ENCODE measurements at places on chromosomes 11 and 22. TPM values are rescaled to one million over a fixed set of nuclear protein-coding genes. Genes with fewer than 3 reads are reported as not detected.

C11orf16 gene
- total RNA-seq, result not detected

OR52I1 gene
- total RNA-seq, result not detected

MRGPRX4 gene
- not detected for total RNA-seq

ADAMTS8 gene
- 7.0 TPM for total RNA-seq

MAPK8IP2 gene
- total RNA-seq, result 5.2 TPM

CD81 gene
- total RNA-seq, result 852 TPM

PLAAT4 gene
- total RNA-seq, result 27.2 TPM

DNA sequence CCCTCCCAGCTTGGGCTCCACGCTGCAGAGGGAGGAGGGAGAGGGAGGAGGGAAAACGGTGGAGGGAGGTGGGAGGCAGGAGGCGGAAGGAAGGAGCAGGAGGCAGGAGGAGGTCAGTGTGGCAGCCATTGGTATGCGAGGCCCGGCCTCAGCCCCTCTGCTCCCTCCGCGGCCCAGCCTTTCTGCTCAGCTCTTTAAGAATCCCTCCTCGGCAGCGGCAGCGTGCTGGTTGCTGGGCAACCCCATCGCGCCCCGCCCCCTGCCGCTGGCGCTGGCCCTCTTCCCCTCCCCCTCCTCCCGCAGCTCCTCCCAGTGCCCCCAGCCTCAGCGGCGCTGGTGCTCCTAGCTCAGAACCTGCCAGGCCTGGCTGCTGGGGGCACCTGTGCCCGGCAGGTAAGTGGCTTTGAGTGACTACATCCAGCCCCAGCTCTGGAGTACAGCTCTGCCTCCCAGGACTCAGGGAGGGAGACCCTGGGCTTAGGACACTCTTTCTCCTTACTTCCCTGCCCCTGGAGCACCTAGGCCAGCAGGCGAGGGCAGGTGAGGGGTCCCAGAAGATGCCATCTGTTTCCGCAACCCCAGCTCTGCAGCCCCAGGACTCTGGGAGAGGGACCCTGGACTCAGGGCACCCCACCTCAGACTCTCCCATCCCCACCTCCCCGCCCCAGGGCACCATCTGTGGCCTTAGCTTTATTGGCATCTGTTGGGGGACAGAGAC lies 7.2 kb upstream of the FLRT1 start:
- H3K4me1 ChIP-seq, result no peaks in the 10 kb centered on the region
- no peak overlapping the region for H3K4me3 ChIP-seq
- no peaks in the 10 kb centered on the region for H3K27me3 ChIP-seq
- H3K27ac ChIP-seq, result no peak overlapping the region
- no peaks in the 10 kb centered on the region for H3K36me3 ChIP-seq

- no peak for DNase-seq
- H3K27ac ChIP-seq, result peak overlapping the region; percentile 64
- H3K4me1 ChIP-seq, result no peaks in the 10 kb centered on the region
- H3K36me3 ChIP-seq, result no peaks in the 10 kb centered on the region
- H3K4me3 ChIP-seq, result no peak overlapping the region
- H3K27me3 ChIP-seq, result no peaks in the 10 kb centered on the region
Measured at GRCh38 chr11:12441231-12441861, 64.0 kb downstream of the PARVA start.

DNA sequence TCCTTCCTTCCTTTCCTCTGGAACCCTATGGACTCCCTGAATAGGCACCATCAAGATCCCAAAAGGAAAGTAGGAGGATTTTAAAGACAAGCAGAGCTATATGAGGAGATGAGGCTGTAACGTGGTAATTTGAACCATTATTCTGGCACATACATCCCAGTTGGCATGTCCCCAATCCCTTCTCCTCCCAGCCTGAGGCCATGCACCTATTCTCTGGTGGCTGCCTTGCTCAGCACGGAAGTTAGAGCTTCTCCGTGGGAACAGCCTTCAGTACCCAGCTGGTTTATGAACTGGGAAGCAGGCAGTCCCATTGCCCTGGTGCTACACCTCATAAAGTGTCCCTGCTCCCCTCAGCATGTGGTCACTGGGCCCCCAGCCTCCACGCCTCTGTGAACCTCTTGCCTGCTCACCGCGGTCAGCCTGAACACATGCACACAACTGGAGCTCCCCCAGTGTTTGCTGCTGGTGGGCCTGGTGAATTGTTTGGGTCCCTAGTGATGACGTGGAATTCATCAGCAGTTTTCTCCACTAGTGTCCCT lies 139.9 kb upstream of the PLET1 start:
- no peak overlapping the region for H3K4me3 ChIP-seq
- H3K36me3 ChIP-seq, result no peaks in the 10 kb centered on the region
- H3K27me3 ChIP-seq, result no peaks in the 10 kb centered on the region
- H3K27ac ChIP-seq, result no peak overlapping the region
- no peak for DNase-seq

DNA sequence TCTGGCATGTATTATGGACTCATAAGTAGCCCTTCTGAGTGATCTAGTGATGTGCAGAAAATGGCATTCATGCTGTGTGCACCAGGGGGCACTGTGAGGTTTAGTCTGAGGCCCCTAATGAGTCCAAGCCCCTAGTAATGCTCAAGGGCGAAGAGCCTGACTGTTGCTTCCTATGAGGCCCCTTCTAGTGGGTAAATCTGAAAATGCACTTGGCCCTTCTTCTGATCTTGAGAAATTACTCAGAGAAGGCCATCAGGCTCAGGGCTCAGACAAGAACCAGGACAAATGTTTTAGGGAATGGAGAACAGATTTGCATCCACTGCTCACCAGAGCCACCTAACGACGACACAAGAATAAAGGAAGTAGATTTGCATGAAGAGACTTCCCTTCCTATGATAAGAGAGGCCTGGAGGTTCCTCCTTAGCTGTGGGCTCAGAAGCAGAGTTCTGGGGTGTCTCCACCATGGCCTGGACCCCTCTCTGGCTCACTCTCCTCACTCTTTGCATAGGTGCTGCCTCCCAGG lies 75.8 kb downstream of the GGTLC2 start:
- H3K27me3 ChIP-seq, result no peaks in the 10 kb centered on the region
- H3K4me1 ChIP-seq, result no peaks in the 10 kb centered on the region
- H3K27ac ChIP-seq, result no peak overlapping the region
- no peaks in the 10 kb centered on the region for H3K36me3 ChIP-seq

DNA sequence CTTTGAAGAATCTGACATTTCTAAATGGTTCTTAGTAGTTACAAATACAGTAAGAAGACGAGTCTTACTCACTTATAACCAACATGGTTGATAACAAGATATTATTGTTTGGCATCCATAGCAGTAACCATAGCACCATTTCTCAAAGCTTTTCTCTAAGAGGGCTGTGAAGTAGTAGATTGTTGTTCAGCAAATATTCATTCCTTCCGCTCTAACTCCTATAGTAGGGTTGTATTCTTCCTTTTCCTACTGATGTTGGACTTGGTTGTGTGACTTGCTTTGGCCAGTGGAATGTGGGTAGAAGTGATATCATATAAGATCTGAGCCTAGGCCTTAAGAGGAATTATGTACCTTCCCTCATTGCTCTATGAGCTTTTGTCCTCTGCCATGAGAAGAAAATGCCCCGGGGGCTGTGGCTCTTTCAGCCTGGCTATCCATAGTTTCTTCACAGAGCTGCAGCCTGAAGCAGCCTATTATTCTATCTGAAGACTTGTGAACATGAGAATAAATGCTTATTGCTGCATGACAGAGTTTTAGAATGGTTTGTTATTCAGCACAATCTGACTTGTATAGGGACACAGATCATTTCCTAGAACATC lies 28.9 kb upstream of the ZBED5 start:
- H3K36me3 ChIP-seq, result no peaks in the 10 kb centered on the region
- no peak overlapping the region for H3K4me3 ChIP-seq
- no peaks in the 10 kb centered on the region for H3K4me1 ChIP-seq
- H3K27ac ChIP-seq, result no peak overlapping the region
- no peaks in the 10 kb centered on the region for H3K27me3 ChIP-seq

DNA sequence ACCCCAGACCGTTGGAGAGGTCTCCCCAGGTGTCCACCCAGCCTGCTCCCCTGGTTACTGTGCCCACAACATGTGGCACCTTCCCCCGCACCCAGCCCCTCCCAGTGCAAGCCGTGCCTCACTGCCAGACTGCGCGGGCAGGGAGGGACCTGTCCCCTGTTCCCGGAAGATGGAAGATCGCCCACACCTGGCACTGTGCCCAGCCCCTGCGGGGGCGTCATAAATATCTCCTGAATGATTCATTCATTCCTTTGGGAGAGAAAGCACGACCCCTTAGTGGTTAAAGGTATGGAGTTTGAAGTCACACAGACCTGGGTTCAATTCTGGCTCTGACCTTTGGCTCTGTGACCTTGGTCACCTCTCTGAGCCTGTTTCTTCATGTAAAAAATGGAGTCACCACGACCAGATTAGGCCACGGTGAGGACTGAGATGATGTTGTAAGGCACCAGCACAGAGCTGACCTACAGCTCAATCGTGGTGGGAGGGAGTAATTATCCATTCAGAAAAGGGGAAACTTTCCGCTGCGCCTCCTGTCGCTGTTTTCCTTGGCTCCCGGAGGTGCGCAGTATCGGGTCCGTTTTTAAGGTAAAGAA lies 497 bp upstream of the SYT12 start:
- H3K4me1 ChIP-seq, result peaks cover 6% of the 10 kb centered on the region
- H3K4me3 ChIP-seq, result peak overlapping the region; percentile 10
- peak; percentile 42 for DNase-seq
- no peaks in the 10 kb centered on the region for H3K36me3 ChIP-seq
- H3K27ac ChIP-seq, result no peak overlapping the region

GRCh38 chr11:64078905-64079304 lies 43.2 kb downstream of the FLRT1 start:
- no peak for DNase-seq
- no peaks in the 10 kb centered on the region for H3K36me3 ChIP-seq
- no peak overlapping the region for H3K27ac ChIP-seq

- no peaks in the 10 kb centered on the region for H3K36me3 ChIP-seq
- no peak for DNase-seq
- no peaks in the 10 kb centered on the region for H3K27me3 ChIP-seq
- no peak overlapping the region for H3K27ac ChIP-seq
- H3K4me1 ChIP-seq, result no peaks in the 10 kb centered on the region
Measured at GRCh38 chr22:44522526-44523170, 24.6 kb upstream of the RTL6 start.

DNA sequence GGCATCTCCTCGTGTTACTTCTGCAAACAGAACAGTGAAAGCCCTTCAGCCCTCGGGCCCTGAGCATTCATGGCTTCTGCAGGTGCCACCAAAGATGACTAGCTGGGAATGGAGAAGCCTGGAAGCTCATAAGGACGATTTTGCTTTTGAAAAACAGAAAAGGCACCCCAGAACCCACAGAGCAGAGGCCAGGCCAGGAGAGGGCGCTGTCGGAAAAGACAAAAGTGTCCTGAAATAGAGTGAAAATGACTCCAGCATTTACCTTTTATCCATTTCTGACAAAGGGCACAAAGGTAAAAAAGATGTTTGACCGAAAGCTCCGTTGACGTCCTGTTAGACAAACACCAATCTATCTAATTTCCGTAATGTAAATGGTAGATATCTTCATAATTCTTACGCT lies 37.6 kb downstream of the ZNF195 start:
- no peak overlapping the region for H3K4me3 ChIP-seq
- no peaks in the 10 kb centered on the region for H3K4me1 ChIP-seq
- peak; percentile 24 for DNase-seq
- no peaks in the 10 kb centered on the region for H3K36me3 ChIP-seq

- H3K36me3 ChIP-seq, result no peaks in the 10 kb centered on the region
- H3K27ac ChIP-seq, result no peak overlapping the region
Measured at GRCh38 chr11:34609187-34609751, 11.6 kb upstream of the EHF start.

- H3K36me3 ChIP-seq, result no peaks in the 10 kb centered on the region
- DNase-seq, result no peak
- no peaks in the 10 kb centered on the region for H3K4me1 ChIP-seq
- H3K4me3 ChIP-seq, result no peak overlapping the region
- H3K27ac ChIP-seq, result no peak overlapping the region
- H3K27me3 ChIP-seq, result no peaks in the 10 kb centered on the region
Measured at GRCh38 chr22:48423481-48423911, 1404.2 kb downstream of the BRD1 start.

- no peak for DNase-seq
- H3K27ac ChIP-seq, result no peak overlapping the region
- H3K4me1 ChIP-seq, result peaks cover 8% of the 10 kb centered on the region
- no peaks in the 10 kb centered on the region for H3K27me3 ChIP-seq
- no peak overlapping the region for H3K4me3 ChIP-seq
- no peaks in the 10 kb centered on the region for H3K36me3 ChIP-seq
Measured at GRCh38 chr22:25281675-25282345, 62.4 kb downstream of the CRYBB2 start.

DNA sequence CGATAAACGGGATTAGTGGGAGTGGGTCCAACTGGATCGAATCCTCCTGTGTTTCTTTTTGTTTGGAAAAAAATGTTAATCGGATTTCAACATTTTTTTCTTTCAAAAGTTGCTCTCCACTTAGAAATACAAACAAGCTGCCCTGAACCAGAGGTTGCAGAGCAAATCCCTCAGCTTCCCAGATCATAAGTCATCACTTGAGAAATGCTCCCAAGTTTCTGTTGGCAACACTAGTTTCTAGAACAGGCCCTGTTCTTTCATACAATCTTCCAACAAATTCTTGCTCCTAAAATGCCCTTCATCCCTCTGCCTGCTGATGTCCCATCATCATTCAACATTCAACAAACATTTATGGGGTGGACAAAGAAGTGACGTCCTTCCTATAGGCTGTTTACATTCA lies 1.3 kb upstream of the MLC1 start:
- no peak overlapping the region for H3K27ac ChIP-seq
- no peak for DNase-seq
- no peaks in the 10 kb centered on the region for H3K27me3 ChIP-seq
- no peak overlapping the region for H3K4me3 ChIP-seq
- H3K36me3 ChIP-seq, result no peaks in the 10 kb centered on the region
- H3K4me1 ChIP-seq, result no peaks in the 10 kb centered on the region

- H3K27me3 ChIP-seq, result no peaks in the 10 kb centered on the region
- H3K4me1 ChIP-seq, result no peaks in the 10 kb centered on the region
- no peak overlapping the region for H3K4me3 ChIP-seq
- H3K27ac ChIP-seq, result no peak overlapping the region
Measured at GRCh38 chr22:19864538-19865106, 9.9 kb upstream of the GNB1L start.

- no peaks in the 10 kb centered on the region for H3K4me1 ChIP-seq
- H3K27me3 ChIP-seq, result no peaks in the 10 kb centered on the region
- no peak within 1 kb of the TSS for H3K4me3 ChIP-seq
- H3K36me3 ChIP-seq, result no peaks in the 10 kb centered on the region
- no peak for DNase-seq
Measured at GRCh38 chr22:23754220-23754919, at the start of gene VPREB3. TSS of gene VPREB3 (minus strand) at chr22:23754425. CDS start at chr22:23754363, 62 bp downstream.

- DNase-seq, result no peak
- H3K4me3 ChIP-seq, result no peak overlapping the region
- no peaks in the 10 kb centered on the region for H3K4me1 ChIP-seq
- H3K27me3 ChIP-seq, result no peaks in the 10 kb centered on the region
- H3K27ac ChIP-seq, result no peak overlapping the region
Measured at GRCh38 chr22:41598891-41599635, 9.4 kb upstream of the PMM1 start.

GRCh38 chr11:120894202-120894985 lies 129.5 kb upstream of the TBCEL start:
- no peaks in the 10 kb centered on the region for H3K36me3 ChIP-seq
- no peak overlapping the region for H3K27ac ChIP-seq
- H3K4me3 ChIP-seq, result no peak overlapping the region
- H3K4me1 ChIP-seq, result no peaks in the 10 kb centered on the region
- no peaks in the 10 kb centered on the region for H3K27me3 ChIP-seq

Data from uterus (tissue), 4 donors.